ENCODE measurements at places on chromosomes 4 and X.

GRCh38 chrX:24491741-24492140 is 26.7 kb downstream of the PDK3 start:
- no peak for DNase-seq

- no peak for DNase-seq
Observed at GRCh38 chr4:7150036-7150635, 42.2 kb upstream of the SORCS2 start.

- no peak for DNase-seq
Observed at GRCh38 chr4:187780070-187780469, 215.5 kb upstream of the ZFP42 start.

- DNase-seq: no peak
Observed at GRCh38 chr4:72312032-72312650, 256.9 kb downstream of the ADAMTS3 start.

DNA sequence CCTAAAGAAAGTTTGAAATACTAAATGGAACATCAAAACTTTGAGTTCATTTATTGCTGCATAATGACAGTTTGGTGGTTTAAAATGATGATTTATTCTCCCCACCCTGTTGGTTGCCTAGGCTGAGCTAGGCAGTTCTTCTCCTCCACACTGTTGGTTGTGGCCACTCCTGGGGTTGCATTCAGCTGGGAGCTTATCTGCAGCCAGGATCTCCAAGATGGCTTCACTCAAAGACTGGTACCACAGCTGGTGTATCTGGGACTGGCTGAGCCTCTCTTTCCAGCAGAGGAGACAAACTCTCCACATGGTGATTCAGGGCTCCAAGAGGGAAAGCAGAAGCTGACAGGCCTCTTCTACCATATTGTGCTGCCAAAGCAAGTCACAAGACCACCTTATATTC is 33.1 kb downstream of the MSL3 start:
- no peak for DNase-seq

DNA sequence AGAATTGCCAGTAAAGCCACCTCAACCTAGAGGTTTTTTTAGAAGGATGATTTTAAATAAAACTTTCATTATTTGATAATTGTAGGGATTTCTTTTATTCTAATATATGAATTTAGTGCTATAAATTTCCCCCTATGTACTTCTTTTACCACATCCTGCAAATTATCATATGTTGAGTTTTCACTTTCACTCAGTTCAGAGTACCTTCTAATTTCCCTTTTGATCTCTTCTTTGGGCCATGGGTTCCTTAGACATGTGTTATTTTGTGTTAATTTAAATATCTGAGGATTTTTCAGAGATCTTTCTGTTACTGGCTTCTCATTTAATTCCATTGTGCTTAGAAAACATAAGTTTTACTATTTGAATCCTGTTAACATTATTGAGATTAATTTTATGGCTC is 6.1 kb downstream of the BEX2 start:
- no peak for DNase-seq

DNA sequence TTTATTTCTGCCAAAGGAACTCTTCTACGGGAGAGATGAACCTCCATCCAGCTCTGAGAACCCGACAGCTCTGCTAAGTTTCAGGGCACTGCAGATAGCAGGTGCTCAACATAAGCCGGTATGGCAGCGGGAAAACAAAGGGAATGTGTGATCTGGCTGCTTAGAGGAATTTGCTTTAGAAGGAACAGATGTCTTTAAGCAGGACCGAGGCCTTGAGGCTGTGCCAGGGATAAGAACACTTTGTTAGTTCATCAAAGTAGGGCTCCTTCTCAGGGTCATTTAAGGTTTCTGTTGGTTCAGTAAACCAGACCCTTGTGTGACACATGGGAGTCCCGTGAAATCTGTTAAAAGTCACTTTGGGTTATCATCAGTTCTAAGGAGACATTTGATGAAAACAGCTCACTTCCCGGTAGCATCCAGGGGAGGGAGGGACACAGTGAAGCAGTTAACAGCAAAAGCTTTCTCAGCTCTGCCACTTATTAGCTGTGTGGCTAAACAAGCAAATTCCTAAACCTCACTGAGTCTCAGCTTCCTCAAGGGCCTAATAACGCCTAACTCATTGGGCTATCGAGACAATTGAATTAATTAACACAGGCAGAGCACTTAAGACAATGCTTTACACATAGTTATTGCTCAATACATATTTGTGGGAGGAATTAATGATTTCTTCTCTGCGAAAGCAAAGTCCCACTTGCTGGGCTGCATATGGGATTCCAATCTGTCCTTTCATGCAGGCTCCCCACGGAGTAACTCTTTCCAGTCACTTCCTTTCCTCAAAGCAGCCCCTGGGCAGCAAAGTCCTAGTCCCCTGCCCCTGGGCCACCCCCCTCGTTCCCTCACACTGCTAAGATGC is 2.9 kb upstream of the FTSJ1 start:
- DNase-seq: no peak

DNA sequence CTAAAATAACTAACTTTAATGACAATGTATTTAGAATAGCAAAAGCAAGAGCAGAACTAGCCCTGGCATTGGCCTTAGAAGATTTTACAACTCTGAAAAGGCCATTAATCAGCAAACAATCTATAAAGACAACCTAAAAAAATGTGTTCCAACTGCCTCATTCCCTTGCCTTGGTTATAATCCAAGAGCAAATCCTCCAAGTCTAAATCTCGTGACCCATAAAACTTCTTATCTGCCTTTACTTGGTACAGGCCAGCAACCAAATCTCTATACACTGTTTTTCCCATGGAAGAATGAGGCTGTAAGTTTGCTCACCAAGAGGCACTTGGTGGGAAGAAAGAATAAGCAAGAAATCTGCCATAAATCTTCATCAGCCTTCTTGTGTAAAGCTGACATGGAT is 175.3 kb upstream of the MID1 start:
- no peak for DNase-seq

- DNase-seq: peak; percentile 76
Observed at GRCh38 chrX:153972368-153973126, at the start of gene TMEM187. TSS of gene TMEM187 (plus strand) at chrX:153972754. CDS start at chrX:153982063, 9,309 bp downstream.

DNA sequence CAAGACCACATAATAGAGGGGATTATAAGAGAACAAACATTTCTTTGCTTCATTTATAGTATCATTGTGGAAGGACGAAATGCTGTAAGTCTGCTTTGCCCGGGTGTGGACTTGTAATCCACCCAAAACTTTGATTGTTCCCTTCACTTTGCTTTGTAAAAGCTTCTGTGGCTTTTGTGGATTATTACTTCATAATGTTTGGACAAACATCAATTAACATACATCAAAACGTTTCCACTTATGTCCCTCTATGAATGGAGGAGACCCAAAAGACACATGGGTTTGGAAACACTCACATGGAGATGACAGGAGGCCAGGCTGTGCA is 415.4 kb downstream of the SPRY1 start:
- no peak for DNase-seq

GRCh38 chr4:7753931-7754465 is 185.7 kb downstream of the AFAP1 start:
- DNase-seq: no peak

- DNase-seq: no peak
Observed at GRCh38 chr4:75995727-75996126, 5.0 kb upstream of the SDAD1 start.

DNA sequence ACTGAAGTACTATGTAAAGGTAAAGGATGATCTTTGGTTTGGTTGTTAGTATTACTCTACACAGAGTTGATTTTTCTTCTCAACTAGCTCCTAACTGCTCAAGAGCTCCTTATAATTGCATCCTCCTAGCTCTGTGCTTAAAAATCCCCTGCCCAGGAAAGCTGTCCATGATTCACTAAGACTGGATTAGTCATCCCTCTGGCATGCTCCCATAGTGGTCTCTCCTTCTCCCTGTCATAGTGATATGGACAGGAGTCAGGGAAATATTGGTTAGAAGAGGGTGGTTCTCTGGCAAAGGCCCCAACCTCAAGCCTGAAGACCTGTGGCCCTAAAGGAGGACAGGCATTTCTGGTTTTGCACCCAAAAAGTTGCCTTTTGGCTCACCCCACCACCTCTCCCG is 242.3 kb upstream of the KCNIP4 start:
- DNase-seq: no peak

GRCh38 chr4:47075262-47075661 is 43.9 kb downstream of the GABRB1 start:
- DNase-seq: no peak

- no peak for DNase-seq
Observed at GRCh38 chrX:148914783-148915182, 414.4 kb downstream of the AFF2 start.

DNA sequence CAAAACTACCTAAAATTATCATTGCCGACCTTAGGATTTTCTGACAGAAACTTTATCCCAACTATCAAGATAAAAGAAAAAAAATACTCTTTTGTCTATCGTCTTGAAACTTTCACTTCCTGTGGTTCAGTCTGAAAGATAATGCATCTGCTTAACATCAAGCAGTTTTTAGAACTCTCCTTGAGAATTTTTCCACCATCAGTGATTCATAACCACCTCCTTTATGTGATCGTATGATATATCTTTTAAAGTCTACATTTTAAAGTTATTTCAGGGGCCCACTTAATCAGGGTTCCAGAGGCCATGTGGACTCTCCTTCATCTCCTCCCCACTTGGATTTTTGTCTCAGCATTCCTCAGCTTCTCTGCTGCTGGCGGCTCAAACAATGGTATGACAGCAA is 272.8 kb upstream of the TENM3 start:
- DNase-seq: no peak

- no peak for DNase-seq
Observed at GRCh38 chrX:649166-649565, 18.6 kb downstream of the SHOX start.

DNA sequence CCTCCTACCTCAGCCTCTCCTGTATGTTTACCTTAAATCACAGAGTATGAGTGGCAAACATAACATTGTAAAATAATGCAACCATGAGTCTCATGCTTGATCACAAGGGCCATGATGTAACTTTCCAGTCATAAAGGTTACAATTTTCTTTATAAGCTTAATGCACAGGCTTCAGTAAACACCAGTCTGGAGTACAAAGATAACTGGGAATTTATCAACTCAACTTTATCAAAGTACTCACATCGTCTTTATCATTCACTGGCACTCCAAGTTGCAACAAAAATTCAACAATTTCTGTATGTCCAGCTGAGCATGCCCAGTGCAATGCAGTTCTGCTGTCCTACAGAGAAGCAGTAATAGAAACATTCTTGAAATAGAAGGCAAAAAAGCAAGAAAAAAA is 2.8 kb downstream of the PSMD10 start:
- DNase-seq: no peak

DNA sequence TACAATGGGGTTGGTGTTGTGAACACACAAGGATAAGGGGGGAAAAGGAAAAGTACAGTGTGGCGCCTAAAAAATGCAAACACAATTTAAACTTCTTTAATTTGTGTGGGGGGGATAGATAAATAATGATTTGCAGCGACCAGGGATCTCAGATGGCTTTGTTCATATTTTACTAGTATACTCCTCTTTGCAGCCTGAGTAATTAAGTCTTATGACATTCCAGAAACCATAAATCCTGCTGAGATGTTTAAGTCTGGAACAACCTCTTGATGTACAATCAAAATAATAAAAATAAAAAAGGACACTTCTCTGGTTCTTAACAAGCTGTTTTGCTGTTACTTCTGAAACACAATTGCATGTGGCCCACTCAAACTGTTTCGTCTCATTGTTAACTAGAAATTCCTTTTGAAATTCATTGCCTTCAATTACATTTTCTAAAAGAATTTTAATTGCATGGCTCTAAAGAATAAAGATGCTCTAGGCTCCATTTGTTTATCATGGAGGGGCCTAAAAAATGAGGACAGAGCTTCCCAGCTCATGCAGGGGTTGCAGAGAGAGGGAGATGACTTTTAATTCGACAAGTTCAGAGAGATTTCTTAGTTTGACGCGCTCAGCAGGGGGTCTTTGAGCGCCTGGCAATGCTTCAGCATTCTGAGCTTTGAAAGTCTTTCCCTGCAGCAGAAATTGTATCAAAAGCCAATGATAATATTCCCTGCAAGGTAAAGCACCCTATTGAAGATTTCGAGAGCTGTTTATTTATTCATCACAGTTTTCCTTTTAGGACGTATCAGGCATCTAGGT is 892.4 kb upstream of the TENM3 start:
- DNase-seq: no peak

- no peak for DNase-seq
Observed at GRCh38 chr4:52510939-52511565, 148.0 kb downstream of the USP46 start.

GRCh38 chrX:15781961-15782699 is 8.2 kb upstream of the ZRSR2 start:
- DNase-seq: no peak

DNA sequence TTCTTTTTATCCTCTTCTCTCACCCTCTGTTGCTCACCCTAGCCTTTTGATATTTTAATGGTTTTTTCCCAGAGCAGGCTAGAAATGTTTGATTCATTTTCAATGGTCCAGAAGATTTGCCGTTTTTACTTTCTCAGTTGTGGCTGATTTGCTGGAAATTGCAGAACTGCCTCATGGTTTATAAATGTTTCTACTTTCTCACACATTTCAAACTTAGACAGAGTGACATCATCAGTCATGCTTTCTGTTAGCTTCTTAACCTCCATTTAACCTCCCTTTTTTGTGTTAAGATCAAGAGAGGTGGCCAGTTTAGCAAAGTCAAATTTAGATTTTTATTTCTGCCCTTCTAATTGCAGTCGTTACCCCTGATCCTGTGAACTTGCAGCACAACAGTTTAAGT is 8.7 kb downstream of the RXFP1 start:
- no peak for DNase-seq

DNA sequence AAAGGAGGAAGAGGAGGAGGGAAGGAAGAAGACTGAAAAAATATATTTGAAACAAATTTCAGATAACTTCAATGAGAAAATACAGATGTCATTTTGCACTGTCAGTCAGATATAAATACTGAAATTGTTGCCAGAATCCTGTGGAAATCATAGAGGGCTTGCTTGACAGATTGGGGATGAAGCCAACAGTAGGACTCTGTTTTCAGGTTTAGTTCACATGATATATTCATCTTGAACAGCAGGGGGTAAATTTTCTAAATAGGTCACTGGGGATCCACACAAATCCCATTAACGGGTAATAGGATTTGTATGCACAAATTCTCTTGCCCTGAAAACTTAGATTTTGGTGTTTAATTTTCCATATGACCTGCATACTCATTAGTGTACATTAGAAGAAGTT is 103.3 kb upstream of the PCDH18 start:
- no peak for DNase-seq

GRCh38 chr4:152512483-152512882 is 23.4 kb downstream of the FBXW7 start:
- DNase-seq: no peak

GRCh38 chr4:153326513-153326912 is 18.0 kb upstream of the MND1 start:
- DNase-seq: no peak

Measured in stimulated activated CD8-positive, alpha-beta memory T cell treated with anti-CD3 and anti-CD28 coated beads, Interleukin-4, amount 100 ng/mL, for 1 hour (primary cell).